SK-N-SH (cell line): ENCODE measurements at places on chromosomes 13 and 19. TPM values are rescaled to one million over a fixed set of nuclear protein-coding genes. Genes with fewer than 3 reads are reported as not detected.

GRCh38 chr13:43953370-43953769, 73.7 kb downstream of the LACC1 start:
- no peak for DNase-seq
- H3K27ac ChIP-seq: no peak overlapping the region
- no peaks in the 10 kb centered on the region for H3K27me3 ChIP-seq
- H3K4me1 ChIP-seq: no peaks in the 10 kb centered on the region
- no peak overlapping the region for H3K4me3 ChIP-seq
- no peaks in the 10 kb centered on the region for H3K36me3 ChIP-seq

- no peak overlapping the region for H3K27ac ChIP-seq
- H3K27me3 ChIP-seq: no peaks in the 10 kb centered on the region
- DNase-seq: no peak
Measured at GRCh38 chr19:56663931-56664500, 7.5 kb downstream of the ZNF835 start.

DNA sequence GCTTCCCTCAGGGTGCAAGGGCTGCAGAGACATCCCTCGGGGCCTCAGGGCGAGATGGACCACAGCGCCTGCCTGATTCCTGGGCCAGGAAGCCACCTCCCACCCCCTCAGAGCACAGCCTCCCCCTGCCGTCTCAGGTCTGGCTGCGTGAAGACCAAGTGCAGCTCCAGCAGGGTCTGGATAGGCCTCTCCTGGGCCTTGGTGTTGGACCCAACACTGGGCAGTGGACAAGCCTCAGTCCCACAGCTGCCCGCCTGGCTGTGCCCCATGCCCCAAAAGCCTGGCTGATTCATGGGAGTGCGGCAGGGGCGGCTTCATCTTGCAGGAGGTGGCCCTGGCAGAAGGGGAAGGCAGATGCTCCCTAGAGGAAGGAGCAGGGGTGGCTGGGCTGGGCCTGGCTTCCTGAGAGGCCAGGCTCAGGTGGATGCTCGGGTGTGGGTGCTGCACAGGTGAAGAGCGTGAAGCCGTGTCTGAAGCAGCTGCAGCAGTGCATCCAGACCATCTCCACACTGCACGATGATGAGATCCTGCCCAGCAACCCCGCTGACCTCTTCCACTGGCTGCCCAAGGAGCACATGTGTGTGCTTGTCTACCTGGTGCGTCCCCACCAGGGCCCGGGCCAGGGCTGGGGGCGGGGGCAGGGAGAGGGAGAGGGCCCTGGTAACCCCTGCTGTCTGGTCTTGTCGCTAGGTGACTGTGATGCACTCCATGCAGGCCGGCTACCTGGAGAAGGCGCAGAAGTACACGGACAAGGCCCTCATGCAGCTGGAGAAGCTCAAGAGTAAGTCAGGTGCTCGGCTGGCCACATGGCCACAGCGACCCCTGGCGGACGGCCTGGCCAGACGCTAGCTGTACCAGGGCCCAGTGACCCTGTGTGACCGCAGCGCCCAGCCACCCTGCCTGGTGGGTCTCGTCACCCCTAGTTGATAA, 21.7 kb downstream of the MAU2 start:
- no peaks in the 10 kb centered on the region for H3K27me3 ChIP-seq
- DNase-seq: peak; percentile 94
- no peak overlapping the region; the same call in 1 of the 2 replicates for H3K27ac ChIP-seq
- H3K4me3 ChIP-seq: no peak overlapping the region
- H3K4me1 ChIP-seq: no peaks in the 10 kb centered on the region
- H3K36me3 ChIP-seq: peaks cover 71% of the 10 kb centered on the region; the same call in 1 of the 2 replicates

DNA sequence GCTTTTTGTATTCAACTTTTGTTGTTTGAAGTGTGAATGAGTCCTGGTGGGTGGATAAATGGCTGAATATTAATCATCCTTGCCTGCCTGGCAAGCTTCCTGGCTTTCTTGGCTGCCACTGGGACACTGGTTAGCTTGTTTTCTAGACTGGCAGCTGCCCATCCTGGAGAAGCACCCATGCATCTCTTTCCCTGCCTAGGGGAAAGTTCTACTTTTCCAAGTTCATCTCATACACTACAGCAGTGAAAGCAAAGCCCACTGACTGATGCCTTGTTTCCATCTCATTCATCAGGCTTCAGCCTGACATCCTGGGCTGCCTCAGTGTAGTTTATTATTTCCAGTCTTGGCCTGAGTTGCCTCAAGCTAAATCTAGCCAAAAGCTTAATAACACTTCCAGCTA, 244.8 kb downstream of the PCDH20 start:
- peaks cover 2% of the 10 kb centered on the region; the same call in 1 of the 2 replicates for H3K4me1 ChIP-seq
- no peaks in the 10 kb centered on the region for H3K36me3 ChIP-seq
- H3K27me3 ChIP-seq: no peaks in the 10 kb centered on the region
- H3K27ac ChIP-seq: no peak overlapping the region
- no peak for DNase-seq

- DNase-seq: no peak
- no peaks in the 10 kb centered on the region for H3K4me1 ChIP-seq
- H3K27me3 ChIP-seq: no peaks in the 10 kb centered on the region
Measured at GRCh38 chr19:45913874-45914830, at the start of gene NANOS2. TSS of gene NANOS2 (minus strand) at chr19:45914778. CDS start at chr19:45914693, 85 bp downstream.

- peaks cover 15% of the 10 kb centered on the region for H3K36me3 ChIP-seq
- peaks cover 46% of the 10 kb centered on the region for H3K4me1 ChIP-seq
- H3K4me3 ChIP-seq: no peak overlapping the region
- no peaks in the 10 kb centered on the region for H3K27me3 ChIP-seq
- DNase-seq: no peak
Measured at GRCh38 chr13:114067886-114068651, 64.4 kb downstream of the RASA3 start.

- H3K27me3 ChIP-seq: no peaks in the 10 kb centered on the region; the same call in 1 of the 2 replicates
- no peak overlapping the region for H3K27ac ChIP-seq
- peaks cover 3% of the 10 kb centered on the region for H3K4me1 ChIP-seq
- H3K4me3 ChIP-seq: no peak overlapping the region
- H3K36me3 ChIP-seq: no peaks in the 10 kb centered on the region
Measured at GRCh38 chr19:42452590-42452989, 9.8 kb upstream of the CXCL17 start.

GRCh38 chr13:80469853-80470381, 129.0 kb upstream of the SPRY2 start:
- peaks cover 9% of the 10 kb centered on the region for H3K4me1 ChIP-seq
- H3K27ac ChIP-seq: peak overlapping the region; percentile 73
- H3K36me3 ChIP-seq: no peaks in the 10 kb centered on the region
- no peaks in the 10 kb centered on the region for H3K27me3 ChIP-seq
- no peak for DNase-seq

DNA sequence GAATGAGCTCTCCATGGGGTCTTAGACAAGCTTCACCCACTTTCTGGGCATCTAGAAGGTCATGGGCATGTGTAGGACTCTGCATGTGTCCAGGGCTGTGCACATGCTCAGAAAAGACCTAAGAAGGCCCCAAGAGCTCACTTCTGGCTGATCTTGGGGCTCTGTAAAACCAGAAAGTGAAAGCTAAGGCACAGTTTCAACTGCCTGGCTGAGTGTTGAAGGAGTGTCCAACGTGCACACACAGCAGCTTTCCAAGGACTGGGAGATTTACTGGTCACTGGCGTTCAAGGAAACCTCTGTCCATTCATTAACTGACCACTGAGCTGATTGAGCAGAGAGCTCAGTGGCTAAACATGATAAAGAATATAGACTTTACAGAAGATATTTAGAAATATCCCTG, 137.9 kb downstream of the KATNAL1 start:
- no peak overlapping the region for H3K27ac ChIP-seq
- H3K4me3 ChIP-seq: no peak overlapping the region
- no peak for DNase-seq
- no peaks in the 10 kb centered on the region; the same call in 1 of the 2 replicates for H3K4me1 ChIP-seq
- no peaks in the 10 kb centered on the region for H3K36me3 ChIP-seq
- no peaks in the 10 kb centered on the region for H3K27me3 ChIP-seq

- no peak overlapping the region for H3K4me3 ChIP-seq
- no peaks in the 10 kb centered on the region for H3K4me1 ChIP-seq
- no peak for DNase-seq
- no peaks in the 10 kb centered on the region for H3K36me3 ChIP-seq
- H3K27me3 ChIP-seq: peaks cover 8% of the 10 kb centered on the region; the same call in 1 of the 2 replicates
Measured at GRCh38 chr19:43804432-43804831, 2.2 kb upstream of the LYPD5 start.

- peaks cover 4% of the 10 kb centered on the region; the same call in 1 of the 2 replicates for H3K27me3 ChIP-seq
- no peaks in the 10 kb centered on the region; the same call in 1 of the 2 replicates for H3K4me1 ChIP-seq
- no peaks in the 10 kb centered on the region for H3K36me3 ChIP-seq
- DNase-seq: no peak
- H3K4me3 ChIP-seq: no peak overlapping the region
- H3K27ac ChIP-seq: no peak overlapping the region
Measured at GRCh38 chr13:32960626-32961025, 55.6 kb upstream of the KL start.

DNA sequence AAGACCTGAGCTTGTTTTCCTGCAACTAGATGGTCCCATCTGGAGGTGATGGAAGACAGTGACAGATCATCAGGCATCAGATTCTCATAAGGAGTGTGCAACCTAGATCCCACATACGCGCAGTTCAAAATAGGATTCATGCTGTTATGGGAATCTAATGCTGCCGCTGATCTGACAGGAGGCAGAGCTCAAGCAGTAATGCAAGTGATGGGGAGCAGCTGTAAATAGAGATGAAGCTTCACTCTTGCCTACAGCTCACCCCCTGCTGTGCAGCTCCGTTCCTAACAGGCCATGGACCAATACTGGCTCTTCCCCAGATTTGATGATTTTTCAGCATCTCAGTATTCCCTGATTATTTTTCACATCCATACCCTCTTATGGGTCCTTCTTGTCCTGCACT, 208.4 kb upstream of the RXFP2 start:
- H3K27me3 ChIP-seq: no peaks in the 10 kb centered on the region
- no peaks in the 10 kb centered on the region; the same call in 1 of the 2 replicates for H3K4me1 ChIP-seq
- no peak for DNase-seq
- H3K36me3 ChIP-seq: no peaks in the 10 kb centered on the region
- no peak overlapping the region for H3K4me3 ChIP-seq

DNA sequence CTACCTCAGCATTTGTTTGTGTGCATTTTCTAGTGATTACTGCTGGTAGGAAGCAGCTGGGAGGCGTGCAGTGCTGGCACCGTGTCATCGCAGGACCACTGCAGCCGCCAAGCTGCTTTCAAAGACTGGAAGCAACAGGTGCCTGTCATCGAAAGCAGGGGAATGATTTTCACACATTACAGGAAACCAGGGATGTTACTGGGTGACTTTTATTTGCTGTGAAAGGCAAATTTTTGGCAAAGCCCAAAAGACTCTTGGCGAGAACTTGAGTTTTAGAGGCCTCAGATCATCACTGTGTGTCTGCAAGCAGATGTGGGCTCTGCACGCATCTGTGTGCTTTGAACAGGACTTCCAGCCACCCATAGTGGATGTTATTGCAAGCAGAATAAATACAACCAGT, 176.4 kb downstream of the FLT1 start:
- H3K27ac ChIP-seq: no peak overlapping the region
- DNase-seq: no peak
- no peak overlapping the region for H3K4me3 ChIP-seq
- H3K4me1 ChIP-seq: peaks cover 10% of the 10 kb centered on the region
- H3K36me3 ChIP-seq: no peaks in the 10 kb centered on the region
- no peaks in the 10 kb centered on the region for H3K27me3 ChIP-seq

- H3K27ac ChIP-seq: peak overlapping the region; percentile 53; the same call in 1 of the 2 replicates
- no peaks in the 10 kb centered on the region for H3K27me3 ChIP-seq
- H3K36me3 ChIP-seq: no peaks in the 10 kb centered on the region
- peak; percentile 72 for DNase-seq
- peak overlapping the region; percentile 39 for H3K4me3 ChIP-seq
- H3K4me1 ChIP-seq: no peaks in the 10 kb centered on the region
Measured at GRCh38 chr19:56839652-56840450, 675 bp downstream of the PEG3 start.

- H3K4me3 ChIP-seq: no peak overlapping the region; the same call in 1 of the 2 replicates
- no peaks in the 10 kb centered on the region for H3K27me3 ChIP-seq
- DNase-seq: no peak
- no peak overlapping the region for H3K27ac ChIP-seq
- no peaks in the 10 kb centered on the region for H3K4me1 ChIP-seq
Measured at GRCh38 chr13:21055511-21056045, 5.8 kb downstream of the LATS2 start.

- H3K4me1 ChIP-seq: peaks cover 47% of the 10 kb centered on the region
- peaks cover 17% of the 10 kb centered on the region for H3K36me3 ChIP-seq
- peak overlapping the region; percentile 95 for H3K4me3 ChIP-seq
- H3K27ac ChIP-seq: peak overlapping the region; percentile 95
Measured at GRCh38 chr19:42284591-42285341, 15.7 kb downstream of the CIC start.

- H3K27me3 ChIP-seq: no peaks in the 10 kb centered on the region
- H3K4me1 ChIP-seq: no peaks in the 10 kb centered on the region
- peaks cover 30% of the 10 kb centered on the region; the same call in 1 of the 2 replicates for H3K36me3 ChIP-seq
- DNase-seq: no peak
Measured at GRCh38 chr19:10550336-10550735, 6.6 kb downstream of the ATG4D start.

DNA sequence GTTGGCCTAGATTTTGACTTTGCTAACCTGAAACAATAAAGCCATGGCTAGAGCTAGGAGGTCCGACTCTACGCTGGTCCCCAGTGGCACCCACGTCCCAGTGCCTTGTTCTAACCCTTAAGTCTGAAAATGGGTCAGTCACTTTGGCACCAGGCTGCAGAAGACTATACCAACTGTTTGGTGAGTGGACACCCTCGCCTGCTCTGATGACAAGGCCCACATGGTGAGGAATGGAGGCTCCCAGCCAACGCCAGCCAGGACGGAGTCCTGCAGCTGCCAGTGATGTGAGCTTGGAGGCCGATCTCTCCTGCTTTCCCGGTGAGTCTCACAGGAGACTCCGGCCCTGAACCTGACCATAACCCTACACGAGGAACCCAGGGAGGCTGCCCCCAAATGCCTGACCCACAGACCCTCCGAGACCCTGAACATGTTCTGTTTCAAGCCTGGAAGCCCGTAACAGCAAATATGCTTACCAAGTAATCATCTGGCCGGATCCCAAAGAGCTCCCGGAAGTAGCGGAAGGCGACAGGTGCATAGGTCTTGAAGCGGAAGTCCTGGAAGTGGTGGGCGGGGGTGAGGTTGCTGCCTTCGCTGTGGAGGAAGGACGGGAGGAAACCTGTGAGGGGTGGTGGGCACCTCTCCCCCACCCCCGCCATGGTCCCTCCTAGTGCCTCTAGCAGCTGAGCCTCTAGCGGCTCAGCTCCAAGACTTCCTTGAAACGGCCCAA, 34.1 kb upstream of the CACTIN start:
- no peaks in the 10 kb centered on the region; the same call in 1 of the 2 replicates for H3K4me1 ChIP-seq
- no peaks in the 10 kb centered on the region for H3K36me3 ChIP-seq
- no peak overlapping the region for H3K27ac ChIP-seq
- H3K4me3 ChIP-seq: no peak overlapping the region
- no peaks in the 10 kb centered on the region for H3K27me3 ChIP-seq

DNA sequence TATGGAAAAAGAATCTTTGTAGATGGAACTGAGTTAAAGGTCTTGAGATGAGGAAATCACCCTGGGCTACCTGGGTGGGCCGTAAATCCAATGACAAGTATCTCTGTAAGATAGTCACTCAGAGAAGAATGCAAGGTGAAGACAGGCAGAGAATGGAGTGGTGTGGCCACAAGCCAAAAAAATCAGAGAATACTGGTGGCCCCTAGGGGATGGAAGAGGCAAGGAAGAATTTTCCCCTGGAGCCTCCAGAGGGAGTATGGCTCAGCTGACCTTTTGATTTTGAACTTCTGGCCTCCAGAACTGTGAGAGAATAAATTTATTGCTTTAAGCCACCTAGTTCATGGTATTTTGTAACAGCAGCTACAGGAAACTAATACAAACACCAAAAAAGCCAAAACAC, 32.7 kb upstream of the CSNK1A1L start:
- no peak for DNase-seq
- H3K27ac ChIP-seq: no peak overlapping the region

PTGIR gene
- 2.5 and 3.3 TPM in 2 replicates for polyA plus RNA-seq

ZNF93 gene
- polyA plus RNA-seq: 4.3 and 6.7 TPM in 2 replicates

EDNRB gene
- polyA plus RNA-seq: not detected in 2 replicates

ERICH4 gene
- not detected in 2 replicates for polyA plus RNA-seq

UBAC2 gene
- 79.0 and 97.4 TPM in 2 replicates for polyA plus RNA-seq

DUS3L gene
- polyA plus RNA-seq: 44.0 and 45.2 TPM in 2 replicates

TMEM272 gene
- not detected in 2 replicates for polyA plus RNA-seq

PDE4C gene
- polyA plus RNA-seq: 0.36 and 1.0 TPM in 2 replicates

DACH1 gene
- polyA plus RNA-seq: 0.15 and 0.21 TPM in 2 replicates
